ENCODE measurements at places on chromosomes 1 and 21.
A peak's percentile ranks its signal among the peaks of the same experiment; 100 is the strongest.

DNA sequence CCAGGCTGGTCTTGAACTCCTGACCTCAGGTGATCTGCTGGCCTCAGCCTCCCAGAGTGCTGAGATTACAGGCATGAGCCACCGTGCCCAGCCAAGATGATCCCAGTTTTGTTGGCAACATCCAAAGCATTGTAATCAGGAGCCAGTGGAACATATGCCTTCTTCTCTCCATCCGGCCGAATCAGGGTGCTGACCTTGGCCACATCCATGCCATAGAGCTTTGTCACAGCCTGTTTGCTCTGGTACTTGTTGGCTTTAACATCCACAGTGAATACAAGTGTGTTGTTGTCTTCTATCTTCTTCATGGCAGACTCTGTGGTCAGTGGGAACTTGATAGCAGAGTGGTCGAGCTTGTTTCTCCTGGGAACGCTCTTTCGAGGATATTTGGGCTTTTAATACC, 17.1 kb downstream of the TNFRSF8 start:
- DNase-seq, result no peak

GRCh38 chr1:192225703-192226102, 67.4 kb downstream of the RGS18 start:
- no peak for DNase-seq

DNA sequence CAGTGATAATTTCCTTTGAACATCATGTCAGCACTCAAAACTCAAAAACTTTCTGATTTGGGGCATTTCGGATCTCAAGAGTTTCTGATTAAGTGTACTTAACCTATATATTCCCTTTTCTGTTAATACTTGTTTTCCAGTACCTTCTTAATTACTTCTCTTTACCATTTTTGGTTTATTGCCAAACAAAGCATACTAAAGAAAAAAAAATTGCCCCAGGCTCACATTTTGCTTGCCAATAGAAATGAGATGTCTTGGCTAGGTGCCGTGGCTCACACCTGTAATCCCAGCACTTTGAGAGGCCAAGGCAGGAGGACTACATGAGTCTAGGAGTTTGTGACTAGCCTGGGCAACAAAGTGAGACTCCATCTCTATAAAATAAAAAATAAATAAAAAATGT, 4.8 kb downstream of the PSMD4 start:
- DNase-seq, result no peak

- DNase-seq, result no peak
These were observed 99.0 kb upstream of the HIVEP3 start for GRCh38 chr1:42017730-42018129.

GRCh38 chr1:40281853-40282252, 23.8 kb downstream of the ZMPSTE24 start:
- peak; percentile 13 for DNase-seq

GRCh38 chr1:218809625-218810024, 364.1 kb upstream of the LYPLAL1 start:
- no peak for DNase-seq

DNA sequence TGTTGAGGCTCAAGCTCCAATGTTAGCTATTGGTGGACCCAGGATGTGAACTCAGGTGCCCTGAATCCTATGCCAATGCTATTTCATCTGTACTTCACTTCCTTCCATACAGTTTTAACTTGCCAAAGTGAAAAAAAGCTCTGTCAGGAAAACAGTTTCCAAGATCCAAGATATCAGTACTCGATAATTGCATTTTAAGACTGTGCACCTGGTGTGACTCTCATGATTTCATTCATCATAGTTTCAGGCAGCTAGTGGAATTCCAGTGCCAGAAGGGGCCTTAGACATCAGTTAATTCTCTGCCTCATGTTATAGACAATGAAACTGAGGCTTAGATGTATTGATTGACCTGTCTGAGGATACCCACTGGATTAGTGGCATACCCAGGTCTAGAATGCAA, 26.5 kb upstream of the LEPR start:
- DNase-seq, result no peak

GRCh38 chr1:17078991-17079868, 25.4 kb upstream of the SDHB start:
- no peak for DNase-seq

GRCh38 chr1:228866468-228866867, 131.2 kb downstream of the RHOU start:
- DNase-seq, result no peak

DNA sequence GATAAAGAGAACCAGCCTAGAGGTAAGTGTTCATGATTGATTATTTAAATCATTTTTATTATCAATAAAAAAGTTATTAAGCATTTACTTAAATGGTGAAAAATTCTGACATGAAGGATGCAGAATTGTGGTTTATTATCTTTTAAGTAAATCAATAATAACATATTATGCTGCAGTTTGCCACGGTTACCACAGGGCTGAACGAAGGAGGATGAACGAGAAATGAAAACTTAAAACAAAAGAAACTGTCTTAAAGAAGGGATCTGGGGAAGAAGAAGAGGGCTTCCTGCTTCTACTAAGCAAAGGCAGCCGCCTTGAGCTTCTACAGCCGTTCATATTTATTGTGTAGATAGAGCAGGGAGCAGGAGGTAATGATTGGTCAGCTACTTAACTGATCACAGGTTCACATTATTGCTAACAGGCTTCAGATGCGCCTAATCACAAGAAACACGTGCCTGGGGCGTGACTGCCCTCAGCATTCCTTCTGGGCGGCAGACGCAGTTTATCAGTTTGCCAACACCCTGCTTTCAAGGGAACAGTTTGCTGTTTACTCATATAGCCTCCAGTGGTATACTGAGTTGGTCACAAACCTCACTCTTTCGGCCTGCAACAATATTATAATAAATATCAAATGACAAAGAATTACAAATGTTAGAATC, 5.8 kb upstream of the FNBP1L start:
- DNase-seq, result no peak

All from T47D (cell line).